Effector CD8-positive, alpha-beta T cell (primary cell): ENCODE measurements at places on chromosomes 6 and 20.

GRCh38 chr6:133550026-133550425 lies 308.9 kb downstream of the EYA4 start:
- no peak for DNase-seq

DNA sequence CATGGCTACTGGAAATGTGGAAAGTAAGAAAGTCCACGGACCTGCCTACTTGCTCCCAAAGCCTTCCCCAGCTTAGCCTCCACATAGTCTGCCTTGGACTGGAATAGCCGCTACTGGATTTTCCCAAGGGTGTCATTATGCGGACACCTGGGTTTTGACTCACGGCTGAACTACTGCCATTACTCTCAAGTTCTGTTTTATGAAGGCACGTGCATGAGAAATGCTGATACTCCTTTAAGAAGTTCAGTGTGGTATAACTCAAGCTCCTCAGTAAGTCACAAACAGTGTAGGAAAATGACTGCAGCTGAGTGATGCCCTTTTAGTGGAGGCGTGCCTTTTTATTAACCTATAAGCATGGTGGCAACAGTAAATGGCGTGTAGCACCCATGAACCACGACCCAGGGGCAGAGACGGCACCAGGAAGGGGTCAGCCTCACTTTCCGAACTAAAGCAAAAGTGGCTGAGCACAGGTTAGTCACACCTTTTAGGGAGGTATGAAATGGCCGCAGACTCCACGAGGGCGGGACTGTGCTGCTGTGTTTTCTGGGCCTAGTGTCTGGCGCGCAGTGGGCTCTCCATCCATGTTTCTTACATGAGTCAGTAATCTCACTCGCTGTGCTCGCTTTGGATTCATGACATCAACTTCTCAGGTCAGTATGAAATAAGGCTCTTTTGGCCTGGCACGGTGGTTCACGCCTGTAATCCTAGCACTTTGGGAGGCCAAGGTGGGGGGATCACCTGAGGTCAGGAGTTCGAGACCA lies 23.9 kb downstream of the PSMG4 start:
- no peak for DNase-seq

GRCh38 chr6:43715056-43715788 lies 27.6 kb upstream of the MRPS18A start:
- DNase-seq: no peak

GRCh38 chr6:10526156-10526555 lies 5.0 kb downstream of the GCNT2 start:
- no peak for DNase-seq

DNA sequence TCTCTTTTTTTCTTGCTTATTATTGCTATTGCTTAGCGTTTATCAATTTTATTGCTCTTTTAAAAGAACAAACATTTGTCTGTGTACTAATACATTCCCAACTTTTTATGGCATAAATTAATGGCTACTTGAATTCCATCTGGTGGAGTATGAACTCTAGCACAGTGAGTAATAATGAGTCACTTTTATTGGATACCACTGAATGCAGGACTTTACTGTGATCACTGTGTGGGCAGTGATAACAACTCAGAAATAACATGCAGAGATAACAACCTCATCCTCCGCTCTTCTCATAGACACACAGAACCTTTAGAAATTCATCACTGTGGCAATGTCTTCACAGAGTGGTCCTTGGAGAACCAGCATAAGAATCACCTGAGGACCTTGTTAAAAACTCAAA lies 174.9 kb upstream of the PRND start:
- DNase-seq: no peak

- no peak for DNase-seq
These were observed 32.3 kb downstream of the AFDN start for GRCh38 chr6:167858842-167859664.

DNA sequence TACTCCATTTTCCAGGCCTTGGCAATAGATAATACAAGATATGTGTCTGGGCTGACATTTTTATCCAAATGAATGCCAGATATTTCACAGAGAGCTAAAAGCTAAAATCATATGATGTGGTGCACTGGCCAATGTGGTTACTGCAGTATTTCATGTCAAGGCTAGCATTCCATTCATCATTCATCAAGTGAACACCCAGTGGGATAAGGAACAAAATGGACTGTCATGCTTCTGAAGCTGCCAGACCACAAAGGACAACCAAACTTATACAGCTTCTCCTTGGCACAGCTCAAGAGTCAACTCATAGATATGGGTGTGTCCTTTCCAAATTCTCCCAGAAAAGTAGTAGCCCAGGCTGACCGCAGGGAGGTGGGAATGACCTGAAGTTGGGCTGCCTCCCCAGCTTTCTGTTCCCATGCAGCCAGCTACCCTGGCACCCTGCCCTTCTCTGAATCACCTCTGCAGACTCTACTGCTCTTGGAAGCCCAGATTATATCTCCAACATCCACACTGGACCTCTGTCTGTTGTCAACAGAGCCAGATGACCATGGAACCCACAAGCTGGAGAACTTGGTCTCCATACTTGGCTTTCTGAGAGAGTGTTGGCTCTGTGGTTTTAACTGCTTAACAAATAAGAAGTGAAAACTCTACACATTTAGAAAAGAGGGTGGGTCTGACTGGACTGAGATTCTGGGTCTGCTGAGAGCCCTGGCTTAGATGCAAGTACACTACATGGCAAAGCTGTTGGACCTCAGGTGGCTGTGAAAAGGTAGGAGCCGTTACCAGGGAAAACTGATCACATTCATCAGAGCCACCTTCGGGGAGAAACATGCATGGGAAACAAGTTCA lies 122.8 kb downstream of the ALDH8A1 start:
- DNase-seq: no peak

DNA sequence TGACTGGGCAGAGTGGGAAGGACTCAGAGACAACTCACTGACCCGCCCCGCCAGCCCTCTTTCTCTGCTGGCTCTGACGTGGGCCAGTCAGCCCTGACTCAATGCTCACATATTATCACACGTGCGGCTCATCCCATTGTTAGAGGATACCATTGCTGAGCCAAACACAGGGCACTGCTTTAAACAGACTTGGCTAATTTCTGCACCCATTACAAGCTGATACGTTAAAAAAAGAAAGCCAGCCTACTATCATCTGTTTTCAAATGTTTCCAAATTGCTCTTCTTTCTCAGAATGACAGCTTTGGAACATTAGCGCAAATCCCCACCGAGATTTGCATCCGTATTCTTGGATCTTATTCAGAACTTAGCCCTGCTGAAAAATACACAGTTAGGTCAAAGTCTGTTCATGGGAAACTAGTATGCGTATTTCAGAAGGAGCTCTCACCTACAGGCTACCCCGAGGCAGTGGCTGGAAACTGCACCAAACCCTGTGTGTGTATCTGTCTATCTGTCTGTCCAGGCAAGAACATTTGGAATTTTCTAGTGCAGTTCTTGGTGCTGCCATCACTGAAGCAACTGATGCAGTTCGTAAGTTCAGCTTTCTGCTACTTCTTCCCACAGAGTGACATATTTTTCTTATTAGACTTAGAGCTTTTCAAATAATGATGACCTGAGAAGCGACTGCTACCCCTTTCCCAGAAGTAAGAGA lies 32.8 kb downstream of the RAMACL start:
- DNase-seq: no peak

DNA sequence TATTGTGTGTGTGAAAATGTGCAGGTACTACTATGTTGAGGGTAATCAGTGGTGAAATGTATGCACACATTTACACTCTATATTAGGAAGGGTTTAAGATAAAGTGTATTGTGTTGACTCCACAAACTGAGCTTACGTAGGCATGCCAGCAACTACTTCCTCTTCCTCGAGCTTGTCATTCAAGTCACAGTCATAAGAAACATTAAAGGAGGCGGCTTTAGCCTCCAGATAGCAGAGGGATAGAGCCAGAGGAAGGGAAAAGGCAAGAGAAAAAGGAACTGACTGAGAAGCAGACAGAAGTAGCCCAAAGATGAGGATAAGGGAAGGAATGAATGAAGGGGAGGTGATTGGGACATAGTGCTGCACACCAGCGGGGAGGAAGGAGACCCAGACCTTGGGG lies 55.2 kb downstream of the SMLR1 start:
- DNase-seq: no peak

DNA sequence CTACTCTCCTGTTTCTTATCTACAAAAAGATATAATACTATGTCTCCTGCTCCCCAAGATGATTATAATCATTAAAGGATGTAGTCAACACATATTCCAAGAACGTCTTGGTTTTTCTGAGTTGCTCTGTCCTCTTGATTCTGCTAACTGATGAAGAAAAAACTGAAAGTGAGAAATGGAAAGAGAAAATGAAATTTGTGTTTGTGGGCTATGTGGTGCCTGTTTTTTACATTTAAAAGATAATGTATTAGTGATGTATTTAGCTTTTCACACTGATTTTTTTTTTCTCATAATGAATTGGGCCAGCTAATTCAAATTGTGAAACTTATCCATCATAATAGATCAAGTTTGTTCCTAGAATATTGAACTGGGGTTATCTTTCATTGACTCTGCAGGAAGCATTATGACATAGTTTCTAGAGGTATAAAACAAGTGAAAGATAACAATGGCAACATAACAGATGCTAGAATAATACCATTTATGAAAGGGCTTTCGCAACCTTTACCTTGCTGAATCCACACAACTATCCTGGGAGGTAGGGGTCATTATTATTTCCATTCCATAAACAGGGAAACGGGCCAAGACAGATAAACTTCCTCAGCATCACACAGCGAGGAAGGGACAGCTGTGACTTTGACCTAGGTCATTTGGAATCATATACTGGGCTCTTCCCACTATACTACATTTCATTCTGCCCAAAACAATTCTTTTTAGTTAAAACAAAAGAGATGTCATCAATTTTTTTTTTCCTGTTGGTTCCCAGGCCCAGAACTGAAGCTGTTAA lies 336.7 kb downstream of the GJA1 start:
- no peak for DNase-seq

DNA sequence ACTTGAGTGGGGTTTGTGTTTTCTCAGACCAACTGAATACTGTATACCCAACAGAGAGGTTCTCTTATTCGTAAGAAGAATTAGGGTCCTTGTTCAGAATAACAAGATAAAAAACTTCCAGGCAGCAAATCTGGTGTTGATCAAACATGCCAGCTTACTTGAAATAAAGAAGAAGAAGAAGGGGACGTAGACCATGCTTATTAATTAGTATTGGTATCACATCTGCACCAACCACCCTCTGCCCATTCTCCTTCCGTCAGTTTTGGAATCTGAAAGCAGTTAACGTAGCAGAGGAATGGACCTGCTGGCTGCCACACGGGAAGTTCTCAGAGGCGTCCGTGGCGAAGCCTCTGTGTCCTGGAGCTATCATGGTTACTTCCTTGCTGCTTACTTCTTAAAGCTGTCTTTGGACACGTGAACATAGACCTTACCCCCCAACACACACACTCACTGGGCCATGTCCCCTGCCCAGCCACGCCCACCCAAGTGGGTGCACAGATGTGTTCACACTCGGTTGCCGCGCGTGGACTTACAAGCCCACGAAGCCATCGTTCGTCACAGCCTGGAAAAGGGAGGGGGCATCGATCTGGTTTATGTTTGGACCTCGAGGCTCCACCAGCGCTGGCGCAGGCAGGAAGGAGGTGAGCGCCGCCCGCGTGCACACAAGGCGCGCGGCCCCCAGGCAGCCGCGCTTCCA lies 4.1 kb upstream of the DLL1 start:
- no peak for DNase-seq

DNA sequence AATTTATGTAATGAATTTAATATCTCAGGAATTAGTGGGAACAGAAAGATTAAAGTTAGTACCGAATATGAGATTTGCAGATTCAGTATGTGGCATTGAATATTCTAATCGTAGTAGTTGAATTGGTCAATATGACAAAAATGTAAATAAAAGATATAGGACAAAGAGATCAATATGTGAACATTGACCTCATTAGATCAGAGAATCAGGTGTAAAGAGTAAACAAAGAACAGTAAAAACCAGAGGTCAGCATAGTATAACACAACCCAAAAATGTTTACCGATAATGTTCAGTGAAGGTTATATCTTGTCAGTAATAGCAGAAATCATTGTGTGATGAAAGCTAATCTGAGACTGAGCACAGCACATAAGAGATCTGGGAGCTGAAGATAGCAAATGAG lies 152.0 kb downstream of the FAM83B start:
- no peak for DNase-seq

DNA sequence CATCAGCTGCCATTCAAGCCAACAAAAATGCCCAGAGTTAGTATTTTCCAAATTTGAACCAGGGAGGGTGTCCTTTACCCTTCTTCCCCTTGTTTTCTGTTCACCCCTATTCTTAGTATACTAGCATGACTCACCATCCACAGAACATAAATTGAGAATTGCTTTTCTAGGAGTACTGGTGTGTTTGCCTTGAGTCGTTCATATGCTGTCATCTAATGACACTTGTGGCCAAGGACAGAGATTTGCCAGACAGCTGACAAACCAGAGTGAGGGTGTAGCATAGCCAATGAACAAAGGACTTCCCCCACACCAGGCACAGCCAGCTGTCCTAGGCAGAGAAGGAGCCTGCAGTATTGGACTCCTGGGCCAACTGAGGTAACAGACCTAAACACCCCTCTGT lies 62.2 kb downstream of the FILIP1 start:
- no peak for DNase-seq

GRCh38 chr6:25327432-25327831 lies 48.3 kb downstream of the CARMIL1 start:
- DNase-seq: no peak

DNA sequence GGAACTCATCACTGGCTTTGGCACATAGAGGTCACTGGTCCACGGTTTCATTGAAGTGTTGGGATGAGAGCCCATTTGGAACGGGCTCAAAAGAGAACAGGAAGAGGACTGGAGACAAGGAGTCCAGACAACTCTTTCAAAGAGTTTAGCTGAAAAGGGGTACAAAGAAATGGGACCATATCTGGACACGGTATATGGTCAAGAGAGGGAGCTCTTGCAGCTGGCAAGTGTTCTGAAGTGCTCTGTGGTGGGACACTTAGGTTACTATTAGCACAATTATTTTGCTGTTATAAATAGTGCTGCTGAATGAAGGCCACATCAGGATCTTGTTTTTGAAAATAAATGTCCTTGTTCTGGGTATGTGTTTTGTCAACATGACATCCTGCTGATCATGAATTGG lies 4.6 kb downstream of the SGK2 start:
- DNase-seq: no peak

- DNase-seq: no peak
These were observed 96.2 kb downstream of the SLC22A23 start for GRCh38 chr6:3360727-3361045.

GRCh38 chr6:80158478-80158989 lies 52.1 kb downstream of the BCKDHB start:
- DNase-seq: no peak

GRCh38 chr6:91415031-91415605 lies 828.2 kb upstream of the MAP3K7 start:
- DNase-seq: no peak

GRCh38 chr20:56873836-56874235 lies 244.7 kb downstream of the TFAP2C start:
- DNase-seq: no peak

DNA sequence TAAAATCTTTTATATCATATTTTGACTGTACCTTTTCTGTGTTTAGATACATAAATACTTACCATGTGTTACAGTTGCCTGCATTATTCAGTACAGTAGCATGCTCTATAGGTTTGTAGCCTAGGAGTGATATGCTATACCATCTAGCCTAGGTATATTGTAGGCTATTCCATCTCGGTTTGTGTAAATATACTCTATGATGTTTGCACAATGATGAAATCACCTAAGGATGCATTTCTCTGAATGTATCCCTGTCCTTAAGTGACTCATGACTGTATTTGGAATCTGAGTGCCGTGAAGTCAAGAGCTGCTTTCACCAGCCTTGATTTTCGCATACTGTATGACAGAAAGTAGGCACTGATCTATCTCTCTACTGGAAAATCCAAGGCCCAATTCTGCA lies 129.9 kb downstream of the UTRN start:
- DNase-seq: no peak
